ENCODE measurements at places on chromosomes 11 and 22.

DNA sequence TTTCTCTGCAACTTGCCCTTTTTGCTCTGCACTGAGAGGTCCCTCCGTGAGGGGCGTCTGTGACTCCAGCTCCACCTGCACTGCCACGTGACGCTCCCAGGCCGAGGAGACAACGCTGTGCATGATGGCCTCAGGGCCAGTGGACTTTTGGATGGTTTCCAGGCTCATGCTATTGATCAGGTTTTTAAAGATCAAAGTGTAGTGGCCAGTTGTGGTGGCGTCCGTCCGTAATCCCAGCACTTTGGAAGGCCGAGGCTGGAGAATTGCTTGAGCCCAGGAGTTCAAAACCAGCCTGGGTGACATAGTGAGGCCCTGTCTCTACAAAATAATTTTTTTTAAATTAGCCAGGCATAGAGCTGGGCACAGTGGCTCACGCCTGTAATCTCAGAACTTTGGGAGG, 16.1 kb downstream of the RPL3 start:
- DNase-seq = no peak

GRCh38 chr22:50341977-50342650, 1.0 kb upstream of the PPP6R2 start:
- DNase-seq = peak; percentile 96

- no peak for DNase-seq
Measured at GRCh38 chr11:115848611-115849010, 344.4 kb upstream of the CADM1 start.

DNA sequence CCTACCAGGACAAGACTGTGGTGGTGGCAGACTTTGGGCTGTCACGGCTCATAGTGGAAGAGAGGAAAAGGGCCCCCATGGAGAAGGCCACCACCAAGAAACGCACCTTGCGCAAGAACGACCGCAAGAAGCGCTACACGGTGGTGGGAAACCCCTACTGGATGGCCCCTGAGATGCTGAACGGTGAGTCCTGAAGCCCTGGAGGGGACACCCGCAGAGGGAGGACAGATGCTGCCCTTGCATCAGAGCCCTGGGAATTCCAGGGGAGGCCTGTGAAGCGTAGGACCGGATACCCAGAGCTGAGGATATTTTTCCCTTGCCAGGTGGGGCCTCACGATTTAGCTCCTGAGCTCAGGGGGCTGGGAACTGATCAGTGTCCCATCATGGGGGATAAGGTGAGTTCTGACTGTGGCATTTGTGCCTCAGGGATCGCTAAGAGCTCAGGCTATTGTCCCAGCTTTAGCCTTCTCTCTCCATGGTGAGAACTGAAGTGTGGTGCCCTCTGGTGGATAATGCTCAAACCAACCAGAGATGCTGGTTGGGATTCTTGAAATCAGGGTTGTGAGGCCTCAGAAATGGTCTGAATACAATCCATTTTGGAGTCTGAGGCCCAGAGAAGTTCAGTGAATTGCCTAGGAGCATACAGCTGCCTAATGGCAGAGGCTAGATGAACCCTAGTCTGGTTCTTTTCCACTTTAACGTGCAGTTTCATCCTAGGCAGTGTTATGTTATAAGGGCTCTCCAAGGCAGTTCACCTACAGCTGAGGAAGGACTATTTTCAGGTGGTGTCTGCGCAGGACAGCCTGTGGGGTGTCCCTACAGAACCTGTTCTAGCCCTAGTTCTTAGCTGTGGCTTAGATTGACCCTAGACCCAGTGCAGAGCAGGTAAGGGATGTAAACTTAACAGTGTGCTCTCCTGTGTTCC, 19.5 kb downstream of the PIK3IP1 start:
- DNase-seq = peak; percentile 67

DNA sequence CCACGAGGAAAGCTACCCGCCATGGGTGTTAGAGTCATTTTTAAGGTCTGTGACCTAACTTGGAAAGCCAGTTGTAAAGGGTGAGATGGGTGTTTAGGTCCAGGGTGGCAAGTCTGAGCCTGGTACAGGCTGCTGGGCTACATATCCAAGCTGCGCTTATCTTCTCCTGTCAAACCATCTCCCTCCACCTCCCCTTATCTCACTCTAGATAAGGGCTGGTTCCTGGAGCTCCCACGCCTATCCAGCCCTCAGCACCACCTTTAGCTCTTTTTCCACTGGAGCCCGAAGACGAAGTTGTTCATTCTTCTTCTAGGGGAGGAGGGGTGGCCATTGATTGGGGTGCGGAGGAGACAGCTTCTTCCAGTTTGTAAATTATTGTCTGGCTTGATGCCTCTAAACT, 48.5 kb downstream of the MICAL2 start:
- DNase-seq = no peak

GRCh38 chr22:35322126-35322525, 22.4 kb downstream of the TOM1 start:
- DNase-seq = no peak

- DNase-seq = no peak
Measured at GRCh38 chr11:57197762-57198161, 16.0 kb downstream of the LRRC55 start.

Measured in WTC11 (cell line).